ENCODE measurements at places on chromosomes 3 and 15.

DNA sequence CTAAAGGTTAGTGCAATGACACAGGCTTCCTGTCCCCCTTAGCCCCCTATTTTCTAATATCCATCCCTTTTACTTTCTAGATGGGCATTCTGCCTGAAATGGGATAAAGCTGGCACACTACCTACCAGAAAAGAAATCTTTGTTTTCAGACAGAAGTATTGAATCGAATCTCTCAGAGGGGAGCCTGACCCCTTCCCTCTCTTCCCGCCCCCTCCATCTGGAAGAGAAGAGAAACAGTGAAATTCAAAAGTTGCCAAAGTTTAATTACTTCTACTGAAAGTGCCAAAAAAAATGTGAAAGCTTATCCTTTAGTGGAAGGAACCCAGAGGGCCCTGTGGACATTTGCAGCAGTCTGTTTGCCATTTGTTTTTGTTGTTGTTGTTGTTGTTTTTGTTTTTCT, 523.8 kb downstream of the AGBL1 start:
- DNase-seq = no peak

- DNase-seq = no peak
Measured at GRCh38 chr3:168083906-168084305, 11.8 kb downstream of the GOLIM4 start.

DNA sequence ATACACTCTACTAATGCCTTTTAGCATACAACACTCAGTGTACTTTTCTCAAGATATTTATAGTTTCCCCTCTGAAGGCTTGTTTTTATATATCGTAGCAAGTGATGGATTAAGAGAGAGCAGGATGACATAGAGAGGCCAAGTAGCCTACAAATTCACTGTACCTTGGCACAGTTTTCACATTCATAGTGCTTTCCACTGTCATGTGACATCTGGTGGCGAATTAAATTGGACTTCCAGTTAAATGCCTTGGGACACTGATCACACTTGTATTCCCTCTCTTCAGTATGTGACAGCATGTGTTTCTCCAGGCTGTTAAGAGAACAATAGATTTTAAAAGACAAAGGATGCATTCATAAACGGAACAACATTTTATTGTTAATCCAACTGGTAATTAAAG, 541.1 kb downstream of the MECOM start:
- DNase-seq = no peak

GRCh38 chr3:46407970-46408369, 911 bp downstream of the CCRL2 start:
- no peak for DNase-seq

GRCh38 chr3:130748981-130749380, 2.4 kb upstream of the PIK3R4 start:
- no peak for DNase-seq

GRCh38 chr3:53594276-53594675, 99.9 kb downstream of the CACNA1D start:
- DNase-seq = no peak

All from NCI-H1092 treated with DMSO at 0.1 percent for 48 hours (cell line).